Stimulated activated CD8-positive, alpha-beta memory T cell treated with anti-CD3 and anti-CD28 coated beads, Interleukin-7, amount 100 ng/mL, for 24 hours (primary cell): ENCODE measurements at places on chromosomes 1 and 21.
A peak's percentile ranks its signal among the peaks of the same experiment; 100 is the strongest.

DNA sequence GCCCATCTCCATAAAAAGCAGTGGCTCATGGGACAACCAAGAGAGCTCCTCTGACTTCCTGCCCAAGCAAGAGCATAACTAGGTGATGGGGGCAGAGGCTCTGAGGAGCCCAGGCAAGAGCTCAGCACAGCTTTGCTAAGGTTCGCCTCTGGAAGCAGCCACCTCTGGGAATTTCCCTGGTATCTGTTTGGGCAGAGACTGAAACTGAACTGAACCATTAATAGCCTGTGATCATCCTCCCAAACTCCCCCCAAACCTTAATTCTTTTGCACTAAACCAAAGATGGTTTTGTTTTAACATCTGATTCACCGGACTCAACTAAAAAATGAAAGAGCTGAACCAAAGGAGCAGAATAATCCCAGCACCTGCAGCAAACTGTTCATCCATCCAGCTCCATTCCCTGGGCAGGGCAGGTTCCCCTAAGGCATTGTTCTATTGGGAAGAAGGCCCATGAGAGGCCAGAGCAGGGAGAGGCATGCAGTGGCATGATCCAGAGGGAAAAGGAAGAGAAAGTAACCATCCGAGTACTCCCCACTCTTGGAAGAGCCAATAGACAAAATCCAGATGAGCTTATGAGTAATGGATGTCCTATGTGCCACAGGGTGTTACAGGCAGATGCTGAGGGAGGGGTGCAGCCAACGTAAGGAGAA is 77.8 kb upstream of the KAZN start:
- DNase-seq = no peak

GRCh38 chr1:174358786-174359453 is 88.8 kb upstream of the GPR52 start:
- DNase-seq = no peak

GRCh38 chr1:187067160-187067559 is 238.4 kb downstream of the PLA2G4A start:
- DNase-seq = no peak

DNA sequence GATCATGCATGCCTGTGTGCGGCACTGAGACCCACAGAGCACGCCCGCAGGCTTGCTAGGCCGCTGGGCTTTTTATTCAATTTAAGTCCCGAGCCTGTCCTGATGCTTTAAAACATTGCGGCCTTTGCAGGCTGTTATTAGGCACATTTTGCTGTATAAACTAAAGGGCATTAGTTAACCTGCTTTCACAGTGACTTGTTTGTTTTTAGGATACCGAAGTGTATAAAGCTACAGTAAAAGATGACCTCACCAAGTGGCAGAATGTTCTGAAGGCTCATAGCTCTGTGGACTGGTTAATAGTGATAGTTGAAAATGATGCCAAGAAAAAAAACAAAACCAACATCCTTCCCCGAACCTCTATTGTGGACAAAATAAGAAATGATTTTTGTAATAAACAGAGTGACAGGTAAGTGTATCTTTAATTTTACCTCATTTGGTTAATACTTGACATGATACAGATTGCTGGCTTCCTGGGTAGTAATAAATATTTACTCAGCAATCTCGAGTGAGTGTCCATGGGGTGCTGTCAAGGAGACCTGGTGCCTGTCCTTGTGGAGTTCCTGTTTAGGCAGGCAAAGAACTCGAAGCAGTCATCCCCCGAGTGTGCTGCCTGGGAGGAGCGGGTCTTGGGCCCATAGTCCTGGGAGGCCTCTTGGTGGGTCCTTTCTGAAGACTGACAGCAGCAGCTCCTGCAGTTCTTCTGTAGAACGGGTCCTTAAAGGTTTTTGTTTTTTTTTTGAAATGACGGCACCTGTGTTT is 40.1 kb downstream of the TRAPPC10 start:
- DNase-seq = no peak

- no peak for DNase-seq
Observed at GRCh38 chr21:26320596-26320995, 150.0 kb upstream of the APP start.

GRCh38 chr1:9629445-9630201 is 21.9 kb upstream of the PIK3CD start:
- peak; percentile 58 for DNase-seq

DNA sequence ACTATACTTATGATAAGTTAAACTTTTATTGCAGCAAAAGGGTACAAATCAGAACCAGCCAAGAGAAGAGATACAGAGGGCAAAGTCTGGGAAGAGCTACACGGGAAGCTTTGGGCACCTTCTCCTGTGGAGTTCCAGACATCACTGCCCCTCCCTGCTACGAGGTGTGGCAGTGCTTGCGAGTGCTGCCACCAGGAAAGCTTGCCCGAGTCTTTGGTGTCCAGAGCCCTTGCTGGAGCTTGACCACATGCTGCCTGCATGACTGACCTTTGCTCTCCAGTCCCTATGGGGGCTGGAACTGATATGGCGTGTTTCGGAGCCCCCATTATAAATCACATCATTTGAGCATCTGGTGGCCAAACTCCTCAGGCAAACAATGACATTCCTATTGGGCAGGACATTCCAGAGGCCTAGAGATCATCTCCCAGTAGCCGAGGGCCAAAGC is 23.4 kb downstream of the PLEKHO1 start:
- DNase-seq = no peak

DNA sequence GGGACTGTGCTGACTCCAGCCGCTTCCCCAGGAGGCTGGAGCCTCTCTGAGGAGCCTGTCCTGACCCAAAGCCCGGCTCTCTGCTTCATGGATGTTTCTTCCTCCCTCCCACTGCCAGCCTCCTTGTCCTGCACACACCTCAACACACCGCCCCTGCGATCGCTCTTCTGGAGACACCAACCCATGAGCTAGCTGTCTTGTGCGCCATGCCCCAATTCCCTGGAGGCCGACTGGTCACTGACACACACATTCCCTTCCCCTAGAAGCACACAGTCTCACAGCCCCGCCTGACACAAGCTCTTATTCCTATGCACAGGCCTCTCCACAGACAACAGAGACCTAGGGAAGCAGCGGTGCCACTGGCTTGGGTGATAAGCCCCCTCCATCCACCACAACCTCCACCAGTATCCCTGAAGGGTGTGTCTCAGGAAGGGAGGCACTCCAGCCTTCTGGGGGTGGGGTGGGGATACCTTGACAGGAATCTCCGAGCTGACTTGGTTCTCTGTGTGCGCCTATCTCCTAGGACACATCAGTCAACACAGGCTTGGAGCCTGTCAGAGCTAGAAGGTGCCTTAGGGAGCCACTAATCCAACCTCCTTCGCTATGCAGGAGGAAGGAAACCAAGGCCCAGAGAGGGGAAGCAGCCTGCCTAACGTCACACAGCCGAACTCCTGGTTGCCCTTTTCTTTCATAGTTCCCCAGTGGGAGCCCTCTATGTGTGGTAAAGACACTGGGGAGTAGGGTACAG is 31.1 kb downstream of the AHDC1 start:
- no peak for DNase-seq
